Hematopoietic multipotent progenitor cell treated with erythropoietin and hydrocortisone succinate and interleukin-3 and kit ligand, for 15 days (in vitro differentiated cells): ENCODE measurements at places on chromosomes 2 and 18.

GRCh38 chr18:50507120-50507590 lies 52.7 kb upstream of the MAPK4 start:
- DNase-seq: no peak

- no peak for DNase-seq
Observed at GRCh38 chr2:210503725-210504191, 27.2 kb upstream of the LANCL1 start.

DNA sequence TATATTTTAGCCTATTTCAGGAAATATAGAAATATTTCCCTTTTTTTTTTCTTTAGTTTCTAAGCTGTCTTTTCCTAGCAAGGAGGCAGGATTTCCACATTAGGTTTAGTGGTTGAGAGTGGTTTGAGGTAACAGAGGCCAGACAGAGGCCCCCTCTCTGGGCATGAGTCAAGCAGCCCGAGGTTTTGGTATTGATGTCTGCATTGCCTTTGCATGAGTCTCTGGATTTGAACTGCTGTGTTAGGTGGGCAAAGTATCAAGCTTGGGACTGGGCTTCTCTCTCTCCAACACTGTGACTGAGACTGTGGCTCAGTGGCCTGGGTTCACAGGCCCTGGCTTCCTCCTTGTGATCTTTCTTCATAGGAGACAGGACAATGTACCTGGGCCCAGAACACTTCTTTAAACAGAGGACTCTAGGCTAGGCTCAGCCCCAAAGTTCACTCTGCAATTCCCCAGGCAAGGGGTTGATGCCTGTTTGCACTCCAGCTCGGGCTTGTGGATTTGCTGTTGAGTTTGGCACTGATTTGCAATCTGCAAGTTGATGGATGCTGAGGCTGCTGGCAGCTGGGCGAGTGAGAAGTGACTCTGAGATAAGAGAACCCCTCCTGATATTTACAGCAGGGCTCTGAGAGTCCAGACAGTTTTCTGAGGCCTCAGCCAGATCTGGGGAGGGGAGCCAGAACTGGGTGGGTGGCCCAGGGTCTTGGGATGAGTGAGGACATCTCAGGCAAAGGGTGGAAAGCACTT lies 271.2 kb downstream of the EN1 start:
- no peak for DNase-seq

DNA sequence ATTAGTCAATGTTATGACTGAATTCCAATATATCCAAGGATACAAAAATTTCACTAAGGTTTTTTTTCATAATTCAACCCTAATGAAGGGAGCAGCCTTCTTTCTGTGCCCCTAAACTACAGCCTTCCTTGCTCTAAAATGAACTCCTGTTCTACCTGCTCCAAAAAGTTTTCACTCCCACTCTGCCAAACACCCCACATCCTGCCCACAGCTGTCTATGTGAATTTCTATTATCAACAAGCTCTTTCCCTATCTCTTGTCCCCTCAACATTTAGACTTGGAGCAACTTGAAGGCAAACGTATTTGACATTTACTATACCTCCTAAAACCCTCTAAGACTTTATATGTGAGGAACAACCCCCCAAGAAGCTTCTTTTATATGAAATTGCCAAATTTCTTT lies 2.5 kb downstream of the STAT4 start:
- no peak for DNase-seq

DNA sequence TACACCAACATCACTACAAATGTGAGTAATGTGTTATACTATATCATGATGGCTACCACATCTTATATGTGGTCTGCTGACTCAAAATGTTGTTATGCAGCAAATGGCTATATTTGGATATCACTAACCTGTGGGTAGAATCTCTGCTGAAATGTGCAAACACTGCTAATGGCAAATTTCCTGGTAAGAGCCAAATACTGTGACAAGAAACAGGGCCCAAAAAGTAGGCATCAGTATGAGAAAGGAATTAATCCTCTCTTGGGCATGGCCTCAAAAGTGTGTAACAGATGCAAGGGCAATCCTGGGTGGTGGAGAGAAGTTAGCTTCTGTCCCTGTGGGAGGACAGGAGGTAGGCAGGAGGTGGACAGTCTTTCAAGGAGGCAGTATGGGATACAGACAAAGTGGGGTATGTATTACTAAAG lies 13.3 kb downstream of the ATF2 start:
- no peak for DNase-seq

DNA sequence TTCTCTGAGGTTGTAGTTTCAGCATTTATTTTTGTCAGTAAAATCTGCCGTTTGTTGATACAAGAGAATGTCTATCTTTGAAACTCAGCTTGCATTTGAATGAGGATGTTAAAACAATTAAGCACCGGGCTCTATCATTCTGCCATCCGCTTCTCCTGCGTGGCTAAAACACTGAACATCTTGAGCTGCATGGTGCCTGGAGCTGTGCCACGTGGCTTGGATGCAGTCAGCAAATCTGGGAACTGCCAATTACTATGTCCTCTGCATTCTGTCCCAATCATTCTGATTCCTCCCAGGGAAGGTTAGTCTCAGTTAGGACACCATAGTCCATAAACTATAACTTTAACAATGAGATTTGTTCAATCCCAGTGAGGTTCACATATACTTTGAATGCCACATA lies 598.4 kb downstream of the FBXO15 start:
- no peak for DNase-seq

DNA sequence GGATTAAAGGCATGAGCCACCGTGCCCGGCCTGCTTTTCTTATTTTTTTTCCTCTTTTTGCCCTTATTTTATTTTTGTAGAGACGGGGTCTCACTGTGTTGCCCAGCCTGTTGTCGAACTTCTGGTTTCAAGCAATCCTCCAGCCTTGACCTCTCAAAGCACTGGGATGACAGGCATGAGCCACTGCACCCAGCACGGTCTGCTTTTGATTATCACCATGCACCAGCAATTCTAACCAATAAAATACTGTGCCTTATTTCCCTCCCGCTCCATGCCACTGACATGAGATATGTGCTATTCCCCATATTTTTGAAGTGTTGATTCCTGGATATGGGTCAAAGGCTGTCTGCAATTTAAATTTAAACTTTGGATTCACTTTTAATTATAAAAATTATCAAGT lies 42.9 kb downstream of the ACYP2 start:
- DNase-seq: no peak

DNA sequence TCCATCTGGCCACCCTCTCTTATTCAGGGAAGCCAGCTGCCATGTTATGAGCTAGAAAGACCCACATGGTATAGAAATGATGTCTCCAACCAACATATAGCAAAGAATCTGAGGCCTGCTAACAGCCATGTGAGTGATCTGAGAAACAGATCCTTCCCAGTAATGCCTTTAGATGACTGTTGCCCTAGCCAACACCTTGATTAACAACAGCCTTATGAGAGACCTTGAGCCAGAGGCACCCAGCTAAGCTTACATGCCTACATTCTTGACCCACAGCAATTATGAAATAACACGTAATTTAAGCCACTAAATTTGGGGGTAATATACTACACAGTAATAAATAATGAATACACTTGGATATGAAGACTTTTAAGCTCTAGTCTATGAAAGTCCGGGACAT lies 13.0 kb downstream of the KANSL1L start:
- no peak for DNase-seq

DNA sequence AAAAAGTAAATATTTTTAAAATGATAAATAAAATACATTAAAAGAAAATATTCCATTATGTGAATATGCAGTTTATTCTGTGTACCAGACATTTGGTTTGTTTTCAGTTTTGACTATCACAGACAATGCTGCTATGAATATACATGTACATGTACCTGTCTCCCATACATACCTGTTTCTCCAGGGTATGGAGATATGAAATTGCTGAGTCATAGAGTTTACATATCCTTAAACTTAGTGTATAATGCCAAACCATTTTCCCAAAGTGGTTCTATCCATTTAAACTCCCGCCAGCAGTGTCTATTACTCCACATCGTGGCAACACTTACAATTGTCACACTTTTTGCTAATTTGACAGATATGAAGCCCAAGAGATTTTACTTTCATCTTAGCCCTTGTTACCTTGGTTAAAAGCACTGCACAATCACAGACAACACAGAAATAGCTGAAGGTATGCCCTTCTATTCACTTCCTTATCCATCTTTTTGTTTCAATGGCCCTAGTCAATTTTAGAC lies 56.3 kb downstream of the ZNF521 start:
- no peak for DNase-seq

- DNase-seq: no peak
Observed at GRCh38 chr2:215409331-215410127, 26.3 kb downstream of the FN1 start.

DNA sequence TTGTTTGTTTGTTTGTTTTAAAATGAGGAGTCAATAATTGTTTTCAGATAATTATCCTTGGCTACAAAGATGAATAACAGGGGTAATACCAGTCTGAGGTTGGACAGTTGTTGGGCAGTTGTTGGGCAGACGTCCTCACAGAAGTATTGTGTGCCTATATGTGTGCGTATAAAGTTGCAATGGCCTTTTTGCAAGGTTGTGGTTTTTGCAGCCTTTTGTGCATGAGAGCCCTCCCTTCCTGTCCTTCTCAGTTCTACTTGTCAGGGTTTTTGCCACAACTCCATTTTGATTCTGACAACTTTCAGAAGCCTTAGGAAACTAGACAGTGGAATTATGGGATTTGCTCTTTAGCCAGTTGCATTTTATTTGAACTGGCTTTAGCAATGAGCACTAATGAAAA lies 6.0 kb upstream of the STK39 start:
- no peak for DNase-seq

DNA sequence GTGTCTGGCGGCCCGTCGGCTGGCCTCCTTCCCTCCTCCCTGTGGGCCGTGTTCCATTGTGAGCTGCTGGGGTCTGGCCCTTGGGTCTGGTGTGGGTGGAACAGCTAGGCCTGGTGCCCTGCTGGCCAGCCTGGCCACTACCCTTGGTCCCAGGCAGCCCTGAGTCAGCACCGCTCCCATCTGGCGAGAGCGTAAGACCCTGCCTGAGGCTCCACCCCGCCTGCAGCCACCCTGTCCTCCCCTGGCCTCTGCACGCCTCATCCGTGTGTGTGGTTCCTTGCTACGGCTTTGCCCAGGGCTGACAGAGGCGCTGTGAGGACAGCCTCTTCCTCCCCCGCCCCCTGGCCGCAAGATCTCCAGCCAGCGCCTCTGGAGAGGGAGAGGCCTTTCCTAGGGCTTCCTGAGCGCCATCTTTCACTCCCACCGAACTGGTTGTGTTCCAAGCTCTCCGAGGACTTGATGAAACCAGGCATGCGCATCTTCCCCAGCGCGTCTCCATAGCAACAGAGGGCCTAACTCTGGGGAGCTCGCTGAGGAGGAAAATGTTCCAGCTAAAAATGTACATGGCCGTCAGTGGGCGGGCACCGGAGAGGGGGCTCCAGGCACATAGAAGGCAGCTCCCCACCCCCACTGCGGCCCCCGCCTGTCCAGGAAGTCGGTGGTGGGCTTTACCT lies 83.0 kb downstream of the STPG4 start:
- DNase-seq: no peak

DNA sequence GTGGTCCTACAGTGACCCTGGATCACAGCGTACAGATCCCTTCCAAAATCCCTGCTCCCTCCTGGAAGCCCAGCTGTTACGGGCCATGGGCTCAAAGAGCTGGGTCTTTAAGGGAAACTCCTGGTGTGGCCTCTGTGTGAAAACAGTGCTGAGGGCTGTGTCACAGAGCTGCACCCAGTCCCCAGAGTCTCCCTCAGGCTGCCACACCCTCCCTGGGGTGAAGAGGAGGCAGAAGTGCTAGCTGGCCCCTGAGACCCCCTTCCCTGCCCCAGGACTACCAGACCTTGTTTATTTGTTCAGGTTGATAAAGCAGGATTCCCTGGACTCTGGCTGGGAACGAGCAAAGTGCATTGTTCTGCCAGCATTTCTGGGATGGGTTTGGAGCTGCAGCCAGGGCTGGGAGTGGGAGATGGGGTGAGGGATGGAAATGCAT lies 7.7 kb downstream of the ATOH8 start:
- DNase-seq: no peak

GRCh38 chr2:159206736-159207380 lies 79.6 kb downstream of the WDSUB1 start:
- DNase-seq: no peak

DNA sequence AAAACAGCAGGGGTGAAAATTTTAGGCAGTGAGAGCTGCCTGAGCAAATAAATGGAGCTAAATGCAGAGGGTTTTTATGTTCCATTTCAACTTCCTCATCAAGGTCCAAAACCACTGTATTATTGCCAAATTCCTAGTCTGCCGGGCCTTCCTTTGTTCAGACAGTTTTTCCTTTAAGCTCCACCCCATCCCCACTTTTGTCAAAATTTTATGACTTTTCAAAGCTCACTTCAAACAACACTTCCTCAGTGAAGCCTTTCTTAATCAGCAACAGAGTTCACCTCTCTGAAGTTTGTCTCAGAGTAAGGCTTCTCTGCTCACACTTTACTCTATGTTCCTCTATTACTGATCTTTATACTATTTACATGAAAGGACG lies 81.3 kb downstream of the CERKL start:
- DNase-seq: no peak

- no peak for DNase-seq
Observed at GRCh38 chr2:148273158-148273691, 252.3 kb downstream of the MBD5 start.

- DNase-seq: no peak
Observed at GRCh38 chr2:163571423-163572102, 164.2 kb downstream of the FIGN start.

GRCh38 chr2:62455957-62456692 lies 49.9 kb downstream of the TMEM17 start:
- no peak for DNase-seq

DNA sequence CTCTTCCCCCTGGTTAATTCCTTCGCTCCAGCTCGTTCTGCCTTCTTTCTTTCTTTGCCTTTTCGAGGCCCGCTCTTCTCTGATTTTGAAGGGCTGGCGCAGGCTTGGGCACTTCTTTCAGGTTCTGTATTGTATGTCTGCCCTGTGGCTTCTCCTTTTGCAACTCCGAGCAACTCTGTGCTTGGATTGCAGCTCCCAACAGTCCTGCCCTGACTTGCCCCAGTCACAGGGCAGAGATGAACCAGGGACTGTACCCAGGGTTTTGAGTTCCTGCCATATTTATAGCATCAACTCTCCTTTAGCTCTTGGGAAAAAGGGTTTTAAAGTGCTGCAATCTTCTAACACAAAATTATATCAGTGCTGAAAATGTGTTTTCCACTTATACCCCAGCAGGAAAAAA lies 31.1 kb upstream of the CD8A start:
- no peak for DNase-seq

DNA sequence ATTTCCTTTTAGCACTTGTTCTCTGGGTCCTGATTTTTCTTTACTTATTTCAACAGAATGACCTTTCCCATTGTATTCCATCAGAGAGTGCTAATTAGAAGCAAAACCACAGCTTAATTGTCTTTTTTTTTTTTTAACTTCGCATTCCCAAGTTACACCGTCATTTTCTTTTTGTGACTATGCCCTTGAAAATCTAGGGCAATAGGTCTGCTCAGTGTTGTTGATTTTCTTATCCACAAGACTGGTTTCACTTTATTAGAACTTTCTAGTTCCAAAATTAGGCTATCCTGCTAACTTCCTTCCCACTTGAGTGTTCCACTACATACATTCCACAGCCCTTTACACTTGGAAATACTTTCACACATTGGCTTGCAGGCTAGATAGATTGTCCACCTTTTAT lies 18.7 kb upstream of the ADAM17 start:
- no peak for DNase-seq

GRCh38 chr2:190129421-190130199 lies 67.1 kb upstream of the MSTN start:
- DNase-seq: no peak
